ENCODE measurements at places on chromosomes 4 and X.

DNA sequence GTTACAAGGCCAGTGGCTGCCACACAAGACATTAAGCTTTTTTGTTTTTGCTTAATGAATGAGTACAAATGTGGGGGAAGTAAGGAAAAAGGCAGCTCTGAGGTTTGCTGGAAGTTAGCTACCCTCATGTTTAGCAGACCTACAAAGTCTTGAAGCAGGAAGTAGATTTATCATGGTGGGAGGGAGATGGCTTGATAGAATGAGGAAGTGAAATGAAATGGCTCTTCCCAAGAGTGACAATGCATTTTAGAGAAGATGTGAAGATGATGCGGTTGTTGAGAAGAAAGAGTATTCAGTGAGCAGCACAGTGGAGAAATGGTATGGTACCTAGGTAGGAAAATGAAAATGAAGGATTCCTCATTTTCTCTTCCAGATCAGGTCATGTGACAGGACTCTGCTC, 108.0 kb downstream of the SLIT2 start:
- DNase-seq, result no peak

GRCh38 chrX:153671589-153672530, 1.8 kb downstream of the PNCK start:
- no peak for DNase-seq

- no peak for DNase-seq
Observed at GRCh38 chrX:34058005-34058404, 74.1 kb downstream of the FAM47A start.

GRCh38 chr4:38383646-38384121, 280.3 kb upstream of the KLF3 start:
- DNase-seq, result no peak

- DNase-seq, result no peak
Observed at GRCh38 chrX:107711521-107712181, 63.9 kb downstream of the TSC22D3 start.

DNA sequence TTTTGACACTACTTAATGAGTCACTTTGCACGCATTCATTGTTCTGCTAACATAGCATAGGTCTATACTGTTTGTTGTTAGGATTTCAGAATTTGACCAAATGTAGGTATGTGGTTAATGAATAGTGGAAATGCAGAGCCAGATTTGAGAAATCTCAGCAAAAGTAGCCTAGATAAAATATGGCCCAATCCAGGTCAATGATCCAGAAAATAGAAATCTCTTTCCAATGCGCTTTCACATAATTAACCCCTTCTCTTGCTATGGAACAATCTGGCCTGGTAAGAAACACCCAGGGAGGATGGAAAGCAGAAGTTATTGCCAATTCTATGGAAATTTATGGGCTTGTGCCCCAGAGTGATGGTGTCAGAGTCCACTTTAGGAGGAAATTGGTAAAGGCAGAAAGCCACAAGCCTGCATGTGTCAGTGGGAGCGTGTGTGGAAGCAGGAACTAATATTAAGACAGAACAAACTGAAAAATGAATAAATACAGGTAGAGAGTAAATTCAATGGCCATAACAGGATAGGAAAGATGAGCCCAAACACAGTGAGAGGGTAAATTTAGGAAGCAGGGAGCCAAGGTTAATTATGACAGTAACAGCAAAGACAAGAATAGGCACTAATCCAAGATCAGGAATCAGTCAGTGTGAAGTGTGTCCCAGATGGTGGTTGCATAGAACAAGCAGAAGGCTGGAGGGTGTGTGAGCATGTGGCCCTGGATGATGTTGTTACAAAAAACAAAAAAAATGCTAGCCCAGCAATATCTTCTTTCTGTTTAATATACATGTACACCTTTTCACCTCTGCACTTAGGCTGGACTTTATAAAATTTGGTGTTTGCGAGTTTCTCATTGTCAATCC, 102.9 kb downstream of the SYTL5 start:
- no peak for DNase-seq

GRCh38 chrX:9312922-9313867, 151.7 kb upstream of the TBL1X start:
- DNase-seq, result peak; percentile 36

- no peak for DNase-seq
Observed at GRCh38 chrX:106802063-106802387, 448 bp upstream of the TBC1D8B start.

GRCh38 chrX:46624090-46624786, 50.7 kb downstream of the CHST7 start:
- no peak for DNase-seq

GRCh38 chrX:140391313-140391712, 113.6 kb downstream of the SOX3 start:
- DNase-seq, result no peak

- DNase-seq, result no peak
Observed at GRCh38 chrX:110442635-110443034, 84.0 kb downstream of the RTL9 start.

DNA sequence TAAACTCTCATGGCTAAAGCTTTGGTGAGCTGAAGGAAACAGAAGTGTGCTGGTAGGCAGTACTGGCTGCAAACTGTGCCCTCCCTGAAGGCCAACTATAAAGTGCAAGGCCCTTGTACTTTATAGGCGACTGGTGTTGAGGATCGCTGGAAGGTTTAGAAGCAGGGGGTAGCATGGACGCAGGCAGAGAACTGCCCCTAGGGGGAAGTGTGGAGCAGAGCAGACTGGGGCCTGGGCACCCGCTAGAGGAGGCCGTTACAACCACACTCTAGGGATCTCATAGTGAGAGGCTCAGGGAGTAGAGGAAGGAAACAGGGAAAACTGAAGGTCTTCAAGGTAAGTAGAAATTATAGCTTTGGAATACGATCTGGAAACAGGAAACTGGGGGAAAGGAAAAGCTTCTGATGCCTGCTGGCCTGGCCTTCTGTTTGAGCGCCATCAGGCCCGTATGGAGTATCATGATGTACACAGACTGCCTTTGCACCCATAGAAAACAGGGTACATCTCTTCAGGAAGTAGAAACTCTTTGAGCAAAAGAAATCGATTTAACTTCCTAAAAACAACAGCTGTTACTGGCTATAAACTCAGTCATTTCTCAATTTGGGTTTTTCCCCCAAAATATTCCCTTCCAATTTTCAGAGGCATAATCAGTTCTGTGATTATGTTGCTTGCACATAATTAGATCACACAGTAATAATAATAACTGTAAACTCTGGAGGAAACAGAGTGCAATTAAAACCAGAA, 23.9 kb upstream of the TMSB4X start:
- peak; percentile 68 for DNase-seq

GRCh38 chrX:39169976-39170375, 368.7 kb downstream of the MID1IP1 start:
- no peak for DNase-seq

DNA sequence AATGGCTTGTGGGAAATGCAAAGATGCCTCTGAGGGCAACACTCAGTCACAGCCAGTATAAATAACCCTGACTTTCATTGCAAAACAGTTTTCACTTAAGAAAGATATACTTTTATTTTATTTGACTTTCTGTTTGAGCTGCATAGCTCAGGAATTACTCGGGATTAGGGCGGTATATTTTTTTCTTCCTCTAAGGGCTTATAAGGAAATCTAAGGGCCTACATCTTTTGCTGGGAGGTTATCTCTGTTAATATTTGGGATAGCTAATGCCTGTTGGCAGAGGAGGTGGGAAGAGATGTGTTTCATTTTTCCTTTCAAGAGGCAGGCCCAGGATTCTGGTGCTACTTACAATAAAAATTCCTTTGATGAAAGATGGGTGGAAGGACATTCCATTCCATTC, 28.8 kb upstream of the EGFL6 start:
- no peak for DNase-seq

DNA sequence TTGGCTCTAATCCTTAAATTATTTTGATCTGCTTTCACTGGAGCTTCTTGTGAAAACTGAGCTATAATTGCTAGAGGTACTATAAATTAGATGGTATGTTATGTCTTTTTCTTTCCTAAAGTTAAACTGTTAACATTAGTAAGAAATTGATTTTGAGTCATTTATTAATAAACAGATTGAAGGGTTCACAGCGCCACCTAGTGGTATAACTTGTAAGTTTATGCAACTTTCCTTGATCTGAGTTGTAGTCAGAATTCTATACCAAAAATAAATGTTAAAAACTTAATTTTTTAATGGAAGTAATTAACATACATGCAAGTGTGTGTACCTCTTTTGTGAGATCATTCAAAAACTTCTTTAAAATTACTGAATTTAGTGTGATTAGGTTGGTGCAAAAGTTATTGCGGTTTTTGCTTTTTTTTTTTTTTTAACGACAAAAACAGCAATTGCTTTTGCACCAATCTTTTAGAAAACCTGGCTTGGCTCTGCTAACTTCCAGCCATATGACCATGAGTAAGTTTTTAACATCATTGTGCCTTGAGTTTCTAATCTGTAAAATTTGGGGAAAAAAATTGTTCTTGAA, 151.5 kb downstream of the CENPC start:
- DNase-seq, result no peak

- DNase-seq, result no peak
Observed at GRCh38 chr4:153383131-153383530, 38.6 kb downstream of the MND1 start.

DNA sequence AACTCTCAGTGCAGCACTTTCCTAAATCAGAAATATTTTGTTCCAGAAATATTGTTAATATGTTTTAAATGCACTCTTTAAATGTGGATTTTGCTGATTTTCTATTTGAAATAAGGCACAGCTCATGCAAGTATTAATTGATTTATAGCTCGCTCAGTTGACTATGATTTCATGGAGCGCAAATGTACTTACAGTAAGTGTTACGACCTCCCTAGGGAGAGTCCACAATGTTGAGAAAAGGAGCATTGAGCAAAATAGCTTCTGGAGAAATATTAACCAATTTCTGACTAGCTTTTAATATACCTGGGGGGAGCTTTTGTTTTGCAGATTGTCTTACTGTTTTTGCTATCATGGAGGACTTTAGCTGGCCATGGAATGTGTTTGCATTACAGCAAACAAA, 1687.5 kb downstream of the STIM2 start:
- no peak for DNase-seq

- DNase-seq, result no peak
Observed at GRCh38 chr4:130359542-130359941, 1263.6 kb downstream of the C4orf33 start.

DNA sequence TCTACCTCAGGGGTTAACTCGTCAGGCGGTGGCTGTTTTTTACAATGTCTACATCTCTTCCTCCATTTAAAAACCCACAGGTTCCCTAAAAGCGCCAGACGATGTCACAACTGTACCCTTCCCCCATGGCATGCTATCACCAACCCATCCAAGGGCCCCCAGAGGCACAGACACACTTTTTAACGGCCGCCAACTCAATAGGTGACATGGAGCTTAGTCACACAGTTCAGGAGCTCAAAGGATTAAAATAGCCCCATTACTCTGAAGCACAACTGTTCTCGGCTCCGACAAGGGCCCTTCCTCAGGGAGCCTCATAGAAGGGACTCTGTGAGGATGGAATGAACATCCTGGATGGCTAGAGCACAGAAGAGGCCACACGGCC, 12.4 kb downstream of the SH3KBP1 start:
- DNase-seq, result peak; percentile 17
